ENCODE measurements at places on chromosomes 1 and 21. TPM values are rescaled to one million over a fixed set of nuclear protein-coding genes. Genes with fewer than 3 reads are reported as not detected.

RNU1-3 gene
- total RNA-seq, result under 0.01 TPM

KLHDC9 gene
- total RNA-seq, result 1.4 TPM

VANGL2 gene
- total RNA-seq, result not detected

DCDC2B gene
- not detected for total RNA-seq

CD5L gene
- total RNA-seq, result not detected

TRIM33 gene
- 33.4 TPM for total RNA-seq

TNFRSF8 gene
- total RNA-seq, result 0.22 TPM

CD48 gene
- not detected for total RNA-seq

RASSF5 gene
- total RNA-seq, result 2.6 TPM

PLEKHA6 gene
- total RNA-seq, result 1.6 TPM

LMX1A gene
- total RNA-seq, result not detected

OR2L13 gene
- total RNA-seq, result not detected

CR1L gene
- not detected for total RNA-seq

TNFRSF4 gene
- total RNA-seq, result 0.13 TPM

IFFO2 gene
- 9.1 TPM for total RNA-seq

DCLRE1B gene
- total RNA-seq, result 5.2 TPM

ERO1B gene
- 5.2 TPM for total RNA-seq

GPR161 gene
- total RNA-seq, result 13.9 TPM

CFAP107 gene
- total RNA-seq, result not detected

LCE3B gene
- total RNA-seq, result not detected

FBLIM1 gene
- total RNA-seq, result 26.7 TPM

SLC6A9 gene
- 9.0 TPM for total RNA-seq

S100A12 gene
- total RNA-seq, result not detected

LRRC71 gene
- total RNA-seq, result not detected

RPRD2 gene
- 17.2 TPM for total RNA-seq

HPCAL4 gene
- not detected for total RNA-seq

FBXO2 gene
- total RNA-seq, result 4.2 TPM

SHE gene
- 2.7 TPM for total RNA-seq

NCF2 gene
- total RNA-seq, result 1.2 TPM

MAN1C1 gene
- total RNA-seq, result 23.9 TPM

RIMKLA gene
- total RNA-seq, result 0.13 TPM

CIART gene
- 13.1 TPM for total RNA-seq

RCC2 gene
- 37.4 TPM for total RNA-seq

PPT1 gene
- total RNA-seq, result 74.1 TPM

MMEL1 gene
- 0.32 TPM for total RNA-seq

TMEM240 gene
- total RNA-seq, result 2.2 TPM

IFI44 gene
- total RNA-seq, result 34.0 TPM

KRTAP21-2 gene
- 1.3 TPM for total RNA-seq

MROH9 gene
- 0.22 TPM for total RNA-seq

RGS13 gene
- not detected for total RNA-seq

PLA2G2C gene
- not detected for total RNA-seq

GPR137B gene
- 20.5 TPM for total RNA-seq

AIM2 gene
- total RNA-seq, result not detected

IL19 gene
- not detected for total RNA-seq

SPATA45 gene
- total RNA-seq, result 0.39 TPM

AJAP1 gene
- total RNA-seq, result not detected

FCRL4 gene
- not detected for total RNA-seq

ZMYND12 gene
- 2.2 TPM for total RNA-seq

FLG2 gene
- total RNA-seq, result not detected

SLC22A15 gene
- total RNA-seq, result 19.5 TPM

CHI3L1 gene
- 6,408 TPM for total RNA-seq

CELSR2 gene
- total RNA-seq, result 0.52 TPM

KCNA2 gene
- total RNA-seq, result under 0.01 TPM

TNFRSF14 gene
- total RNA-seq, result 20.2 TPM

TNNI3K gene
- total RNA-seq, result 1.6 TPM

SERTAD4 gene
- not detected for total RNA-seq

All from articular chondrocyte of knee joint (primary cell).